ENCODE measurements at places on chromosomes 7 and 10.
A peak's percentile ranks its signal among the peaks of the same experiment; 100 is the strongest.

- no peak for DNase-seq
These were observed 29.2 kb downstream of the TDRD1 start for GRCh38 chr10:114208351-114208750.

GRCh38 chr7:153381275-153382040 is 621.9 kb downstream of the ACTR3B start:
- DNase-seq: no peak

GRCh38 chr10:93106631-93107072 is 33.0 kb downstream of the CYP26A1 start:
- DNase-seq: no peak

DNA sequence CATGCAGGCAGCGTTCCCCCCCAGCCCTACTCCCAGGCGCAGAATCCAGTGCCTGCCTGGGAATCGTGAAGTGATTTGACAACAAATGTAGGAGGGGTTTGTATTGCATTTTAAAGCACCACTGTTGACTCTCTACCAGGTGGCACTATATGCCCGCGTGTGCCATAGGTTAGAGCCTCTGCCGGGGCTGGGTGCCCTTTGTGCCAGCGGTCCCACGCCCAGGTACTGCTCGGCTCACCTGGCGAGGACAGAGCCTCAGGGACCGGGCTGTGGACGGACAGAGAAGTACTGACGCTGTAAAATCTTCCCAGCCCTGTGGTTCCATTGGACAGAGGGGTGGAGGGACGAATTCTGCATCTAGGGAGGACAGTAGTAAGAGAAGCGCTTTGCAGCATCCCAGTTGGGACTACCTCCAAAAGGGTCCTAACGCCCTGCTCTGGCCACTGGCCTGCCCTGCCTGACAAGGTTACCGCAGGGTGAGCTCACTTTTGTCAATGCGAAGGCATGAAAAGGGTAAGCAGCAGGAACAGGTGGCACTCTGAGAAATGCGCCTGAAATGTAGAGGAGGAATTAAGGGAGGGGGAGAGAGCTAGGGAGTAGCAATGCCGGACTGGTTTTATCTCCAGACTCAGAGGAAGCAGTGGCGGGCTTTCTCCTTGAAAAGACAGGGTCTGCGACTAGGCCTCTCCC is 788 bp upstream of the CACNA2D1 start:
- no peak for DNase-seq

DNA sequence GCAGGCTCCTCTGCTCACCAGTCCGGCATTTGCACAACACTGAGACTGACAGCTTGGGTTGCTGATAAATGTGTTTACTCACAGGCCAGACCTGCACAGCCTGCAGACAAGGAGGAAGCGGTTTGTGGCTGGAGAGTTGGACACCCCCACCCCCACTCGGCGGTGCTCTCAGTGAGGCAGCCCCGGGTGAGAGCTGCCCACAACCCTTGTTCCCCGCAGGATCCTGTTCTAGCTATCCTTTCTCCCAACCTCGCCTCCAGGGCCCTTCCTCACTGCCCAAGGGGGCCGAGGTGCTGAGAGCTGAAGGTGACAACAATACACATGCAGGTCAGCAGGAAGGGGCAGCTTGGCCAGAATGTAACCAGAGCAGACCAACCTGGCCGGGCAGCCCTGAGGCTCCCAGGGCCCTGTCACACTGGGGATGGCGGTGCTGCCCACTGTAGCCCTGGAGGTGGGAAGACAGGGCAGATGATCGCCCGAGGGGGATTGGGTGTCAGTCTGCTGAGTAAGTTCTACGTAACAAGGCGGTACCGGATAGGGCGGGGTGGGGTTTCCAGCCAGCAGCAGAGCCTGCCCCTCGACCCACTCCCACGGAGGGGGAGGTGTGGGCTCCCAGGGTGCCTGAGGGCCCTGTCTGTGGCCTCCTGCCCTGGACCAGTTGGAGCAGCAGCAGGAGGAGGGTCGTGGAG is 2.1 kb upstream of the ADAM8 start:
- DNase-seq: no peak

DNA sequence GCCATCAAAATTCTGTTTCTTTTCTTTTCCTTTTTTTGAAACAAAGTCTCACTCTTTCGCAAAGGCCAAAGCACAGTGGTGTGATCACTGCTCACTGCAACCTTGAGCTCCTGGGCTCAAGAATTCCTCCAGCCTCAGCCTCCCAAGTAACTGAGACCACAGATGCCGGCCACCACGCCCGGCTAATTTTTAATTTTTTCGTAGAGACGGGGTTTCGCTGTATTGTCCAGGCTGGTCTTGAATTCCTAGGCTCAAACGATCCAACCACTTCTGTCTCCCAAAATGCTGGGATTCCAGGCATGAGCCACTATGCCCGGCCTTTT is 25.7 kb upstream of the TRIM56 start:
- DNase-seq: no peak

DNA sequence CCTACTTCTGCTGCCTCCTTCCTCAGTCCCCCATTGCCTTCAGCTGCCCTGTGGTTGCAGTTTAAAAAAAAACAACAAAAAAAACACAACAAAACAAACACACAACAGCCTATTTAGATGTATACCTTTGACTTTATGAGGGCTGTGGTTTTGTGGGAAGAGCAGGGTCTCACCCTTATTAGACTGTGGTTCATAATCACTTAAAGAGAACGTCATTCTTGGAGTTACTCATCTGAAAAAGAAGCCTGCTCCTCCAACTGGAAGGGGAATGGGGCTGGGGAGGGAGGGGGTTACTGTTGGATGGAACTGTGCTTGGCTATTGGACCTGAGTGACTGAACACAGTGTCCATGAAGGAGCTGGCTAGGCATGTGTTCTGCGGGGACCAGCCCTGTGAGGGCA is 48.1 kb downstream of the SDK1 start:
- no peak for DNase-seq

DNA sequence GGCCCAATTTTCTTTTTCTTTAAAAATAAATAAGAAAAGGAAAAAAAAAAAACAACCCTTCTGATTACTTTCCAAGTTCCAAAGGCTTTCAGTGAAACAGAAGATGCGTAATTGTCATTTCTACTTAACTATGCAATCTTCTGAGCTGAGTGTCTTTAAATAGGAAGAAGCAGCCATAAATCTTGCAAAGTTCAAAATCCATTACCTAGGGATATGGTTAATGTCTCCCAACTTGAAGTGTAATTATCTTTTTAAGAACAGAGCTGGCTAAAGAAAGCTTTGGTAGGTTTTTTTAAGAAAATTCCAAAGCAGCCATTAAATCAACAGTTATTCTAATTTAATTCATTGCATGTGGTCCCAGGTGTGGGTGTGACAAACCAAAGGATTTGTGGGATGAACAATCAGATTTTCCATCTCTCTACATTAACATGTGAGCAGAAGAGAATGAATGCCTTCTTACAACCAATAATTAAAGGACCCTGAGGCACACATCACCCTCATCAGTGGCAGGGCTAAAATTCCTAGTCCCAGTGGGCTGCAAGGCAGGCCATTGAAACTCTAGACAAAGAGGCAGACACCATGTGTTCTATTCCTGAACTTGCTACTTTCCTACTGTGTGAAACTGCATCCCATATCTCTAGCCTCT is 419.2 kb downstream of the REEP3 start:
- no peak for DNase-seq

DNA sequence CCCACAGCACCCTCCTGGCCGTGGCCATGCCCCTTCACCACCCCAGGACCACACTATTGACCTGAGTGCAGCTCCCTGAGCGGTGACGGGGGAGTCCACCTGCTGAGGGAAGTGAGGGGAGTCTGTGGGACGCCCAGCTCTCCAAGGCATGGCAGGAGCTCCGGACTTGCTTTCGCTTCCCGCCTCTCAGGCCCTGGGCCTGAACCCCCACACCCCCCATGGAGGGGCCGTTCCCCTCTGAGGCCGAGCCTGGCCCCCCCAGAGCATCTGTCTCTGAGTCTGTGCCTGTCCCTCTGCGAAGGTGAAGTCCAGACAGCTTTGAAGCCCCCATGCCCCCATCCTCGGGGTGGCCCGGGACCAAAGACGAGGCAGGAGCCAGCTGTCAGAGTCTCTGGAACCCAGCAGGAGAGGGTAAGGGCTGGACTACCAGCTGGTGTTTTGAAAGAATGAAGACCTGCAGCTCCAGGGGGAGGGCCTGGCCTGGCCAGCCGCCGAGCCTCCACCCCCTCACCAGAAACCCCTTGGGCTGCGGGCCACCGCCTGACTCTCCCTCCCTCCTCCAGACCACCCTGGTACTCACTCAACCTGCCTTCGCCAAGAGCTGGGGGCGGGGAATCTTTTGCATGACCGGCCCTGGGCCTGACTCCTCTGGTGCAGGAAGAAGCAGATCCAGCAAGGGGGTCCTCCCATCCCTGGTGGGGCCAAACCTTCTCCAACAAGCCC is 114.0 kb downstream of the PDGFA start:
- no peak for DNase-seq

DNA sequence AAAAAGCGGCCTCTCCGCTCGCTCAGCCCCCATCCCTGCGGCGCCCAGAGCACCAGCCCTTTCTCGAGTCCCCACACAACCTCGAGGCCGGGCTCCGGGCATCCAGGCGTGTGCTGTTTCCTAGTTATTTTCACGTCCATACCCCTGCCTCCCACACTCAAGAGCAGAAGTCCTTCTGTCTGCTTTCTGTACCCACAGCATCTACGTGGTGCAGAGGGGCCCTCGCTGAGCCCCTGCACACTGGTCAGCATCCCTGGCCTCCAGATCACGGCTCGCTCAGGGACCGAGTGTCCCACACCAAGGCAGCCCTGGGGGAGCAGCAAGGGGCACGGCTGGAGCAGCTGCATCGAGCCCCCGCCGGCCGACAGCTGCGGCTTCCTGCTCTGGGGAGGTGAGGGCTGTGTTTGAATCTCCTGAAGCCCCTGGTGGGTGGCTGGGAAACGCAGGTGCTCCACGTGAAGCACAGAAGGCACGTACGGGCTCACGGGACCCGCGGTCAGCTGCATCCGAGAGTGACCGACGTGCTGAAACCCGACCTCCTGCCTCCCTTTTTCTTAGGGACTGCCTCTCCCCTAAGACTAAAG is 333.1 kb downstream of the DNAJB6 start:
- DNase-seq: no peak

DNA sequence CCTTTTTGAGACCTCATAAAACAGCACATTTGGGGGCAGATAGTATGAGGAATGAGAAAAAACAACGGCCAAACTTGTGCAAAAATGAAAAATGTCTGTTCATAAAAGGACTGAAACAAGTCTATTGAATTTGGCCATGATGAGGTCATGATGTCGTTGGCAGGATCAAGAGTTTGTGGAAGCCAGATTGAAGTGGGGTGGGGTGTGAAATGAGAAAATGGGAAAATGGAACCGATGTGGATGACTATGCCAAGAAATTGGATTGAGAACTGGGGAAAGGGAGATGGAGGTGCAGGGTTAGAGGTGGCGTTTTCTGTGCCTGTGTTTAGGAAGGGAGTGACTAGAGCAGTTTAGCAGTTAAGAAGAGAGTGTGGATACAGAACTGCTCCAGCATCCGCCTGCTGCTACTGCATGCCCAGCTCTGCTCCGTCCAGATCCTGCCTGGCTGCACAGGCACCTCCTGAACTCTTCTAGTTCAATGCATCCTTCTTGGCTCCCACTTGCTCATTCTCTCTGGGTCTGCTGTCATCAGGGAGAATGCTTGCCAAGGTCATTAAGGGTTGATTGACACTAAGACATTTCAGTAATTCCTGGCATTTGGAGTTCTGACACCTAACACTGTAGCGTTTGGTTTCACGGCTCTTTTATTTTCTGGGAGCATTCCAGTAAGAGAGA is 111.9 kb downstream of the GALNT17 start:
- no peak for DNase-seq

GRCh38 chr7:155864271-155864985 is 52.2 kb upstream of the SHH start:
- DNase-seq: no peak

DNA sequence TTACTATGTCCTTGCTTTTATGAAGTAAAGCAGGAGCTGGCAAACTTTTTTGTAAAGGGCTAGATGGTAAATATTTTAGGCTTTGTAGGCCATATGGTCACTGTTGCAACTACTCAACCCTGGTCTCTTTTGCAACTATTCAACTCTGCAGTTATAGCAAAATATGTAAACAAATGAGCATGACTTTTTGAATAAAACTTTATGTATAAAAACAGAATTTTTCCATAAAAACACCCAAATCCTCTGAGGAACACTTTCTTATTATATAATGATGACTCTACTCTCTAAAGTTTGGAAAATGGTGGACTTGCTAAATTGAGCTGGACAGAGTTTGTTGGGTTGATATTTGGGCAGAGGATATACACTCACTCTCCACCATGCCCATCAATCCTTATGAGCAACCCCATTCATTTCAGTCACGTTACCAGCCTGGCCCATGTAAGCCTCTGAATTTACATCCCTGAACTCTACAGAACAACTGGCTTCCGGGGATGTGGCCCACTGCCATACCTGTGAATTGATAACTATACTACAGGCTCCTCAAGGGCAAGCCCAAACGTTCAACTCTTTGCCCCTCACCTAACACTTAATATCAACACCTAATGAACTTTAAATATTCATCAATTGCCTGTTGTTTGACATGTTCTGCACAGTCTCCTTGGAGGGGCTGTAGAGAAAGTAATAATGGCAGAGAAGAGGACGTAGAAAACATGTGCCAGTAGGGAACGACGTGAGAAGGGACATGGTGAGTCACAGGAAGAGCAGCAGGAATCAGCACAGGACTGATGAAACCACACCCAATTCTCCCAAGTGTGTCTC is 37.6 kb downstream of the SGMS1 start:
- peak; percentile 27 for DNase-seq

- no peak for DNase-seq
These were observed 79.7 kb downstream of the GNAT3 start for GRCh38 chr7:80432166-80432565.

- no peak for DNase-seq
These were observed 94.7 kb upstream of the CCDC71L start for GRCh38 chr7:106755641-106756040.

DNA sequence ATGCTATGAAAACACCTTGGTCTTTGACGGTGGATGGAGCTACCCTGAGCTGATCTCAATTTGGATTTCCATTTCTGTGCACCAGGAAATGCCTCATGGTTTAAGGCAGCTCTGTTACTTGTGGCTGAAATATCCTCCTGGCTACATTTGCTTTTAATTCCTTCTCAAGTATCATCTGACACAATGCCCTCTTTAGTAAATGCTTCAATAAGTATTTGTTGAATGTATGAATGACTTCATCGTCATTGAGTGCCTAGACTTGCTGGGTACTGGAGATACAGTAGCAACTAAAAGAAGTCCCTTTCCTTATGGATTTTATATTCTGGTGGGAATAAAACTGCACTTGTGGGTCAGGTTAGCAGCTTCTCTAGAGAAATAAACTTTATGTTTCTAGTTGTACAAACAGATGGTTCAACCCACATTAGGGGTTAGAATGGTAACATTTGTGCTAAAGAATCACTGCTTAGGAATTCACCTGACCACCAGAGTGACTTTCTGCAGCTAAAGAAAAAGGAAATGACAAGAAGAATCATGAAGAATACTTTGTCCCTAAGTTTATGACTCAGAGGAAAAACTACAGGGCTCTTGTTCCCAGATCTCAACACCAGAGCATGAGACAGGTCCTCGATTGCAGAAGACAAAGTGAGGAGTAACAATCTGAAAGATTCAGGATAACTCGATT is 21.8 kb upstream of the SMNDC1 start:
- peak; percentile 68 for DNase-seq

DNA sequence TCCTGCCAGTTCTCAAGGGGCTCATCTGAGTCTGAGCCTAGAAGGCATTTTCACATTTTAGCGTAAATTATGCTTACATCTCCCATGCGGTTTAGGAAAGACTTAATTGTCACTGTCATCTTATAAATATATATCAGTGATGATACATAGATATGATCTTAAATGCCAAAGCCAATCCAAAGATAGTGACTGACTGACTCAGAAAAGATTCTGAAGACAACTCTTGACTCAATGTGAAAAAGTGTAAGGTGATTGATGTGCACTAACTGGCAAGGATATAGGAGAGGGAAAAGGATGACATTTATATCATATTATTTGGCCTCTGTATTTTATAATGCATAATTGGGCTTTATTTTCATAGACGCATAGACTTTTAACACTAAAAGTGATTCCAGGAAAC is 84.9 kb upstream of the LRRN3 start:
- DNase-seq: no peak
